ENCODE measurements at places on chromosomes 16 and 17.
A peak's percentile ranks its signal among the peaks of the same experiment; 100 is the strongest.

DNA sequence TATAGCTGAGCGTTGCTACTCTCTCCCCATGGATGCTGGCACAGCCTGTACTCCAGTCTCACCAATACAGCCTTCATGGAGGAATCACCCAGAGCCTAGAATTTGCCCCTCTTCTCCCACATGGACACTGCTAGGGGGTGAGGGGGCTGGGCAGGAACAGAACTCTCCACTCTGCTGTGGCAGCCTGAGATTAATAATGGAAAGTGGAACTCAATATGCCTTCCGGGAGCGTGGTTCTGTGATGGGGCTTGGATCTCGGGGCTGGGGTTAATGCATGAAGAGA lies 1.2 kb downstream of the SLC9A5 start:
- no peak for DNase-seq

DNA sequence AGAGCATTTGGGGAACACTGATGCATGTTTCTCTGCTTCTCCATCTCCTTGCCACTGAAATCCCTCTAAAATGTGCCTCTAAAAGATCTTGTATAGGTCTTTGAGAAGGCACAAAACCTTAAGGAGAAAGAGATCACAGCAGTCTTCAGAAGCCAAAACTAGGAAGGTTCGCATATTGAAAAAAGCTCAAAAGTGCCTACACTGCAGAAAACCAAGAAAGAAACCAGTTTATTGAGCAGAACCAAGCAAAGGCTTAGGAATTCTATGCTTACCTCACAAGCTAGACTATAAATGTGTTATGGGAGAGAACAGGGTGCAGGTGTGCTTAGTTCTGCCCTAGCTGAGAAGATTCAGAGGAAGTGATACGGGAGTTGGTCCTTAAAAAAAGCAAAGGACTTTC lies 16.6 kb downstream of the DGKE start:
- no peak for DNase-seq

- no peak for DNase-seq
Measured at GRCh38 chr16:46826631-46827030, 4.3 kb downstream of the C16orf87 start.

DNA sequence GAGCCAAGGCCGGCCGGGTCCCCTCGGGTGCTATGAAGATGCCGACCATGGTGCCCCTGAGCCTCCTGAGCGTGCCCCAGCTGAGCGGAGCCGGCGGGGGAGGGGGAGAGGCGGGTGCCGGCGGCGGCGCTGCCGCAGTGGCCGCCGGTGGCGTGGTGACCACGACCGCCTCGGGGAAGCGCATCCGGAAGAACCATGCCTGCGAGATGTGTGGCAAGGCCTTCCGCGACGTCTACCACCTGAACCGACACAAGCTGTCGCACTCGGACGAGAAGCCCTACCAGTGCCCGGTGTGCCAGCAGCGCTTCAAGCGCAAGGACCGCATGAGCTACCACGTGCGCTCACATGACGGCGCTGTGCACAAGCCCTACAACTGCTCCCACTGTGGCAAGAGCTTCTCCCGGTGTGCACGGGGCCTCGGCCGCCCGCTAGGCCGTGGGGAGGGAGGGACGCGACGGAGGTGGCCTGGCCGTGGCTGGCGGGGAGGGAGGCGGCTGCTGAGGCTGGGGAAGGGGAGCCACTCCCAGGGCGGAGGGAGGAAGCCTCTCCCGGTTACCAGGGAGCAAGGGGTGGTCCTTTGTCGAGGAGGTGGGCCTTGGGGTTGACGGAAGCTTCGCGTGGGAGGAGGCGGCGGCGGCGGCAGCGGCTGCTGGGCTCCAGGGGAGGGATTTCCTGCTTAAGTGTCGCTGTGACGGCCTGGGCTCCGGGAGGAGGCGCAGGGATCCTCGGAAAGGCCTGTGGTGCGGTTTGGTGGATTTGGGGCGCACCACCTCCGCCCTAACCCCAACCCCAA lies 1.3 kb downstream of the MAZ start:
- DNase-seq = peak; percentile 92

DNA sequence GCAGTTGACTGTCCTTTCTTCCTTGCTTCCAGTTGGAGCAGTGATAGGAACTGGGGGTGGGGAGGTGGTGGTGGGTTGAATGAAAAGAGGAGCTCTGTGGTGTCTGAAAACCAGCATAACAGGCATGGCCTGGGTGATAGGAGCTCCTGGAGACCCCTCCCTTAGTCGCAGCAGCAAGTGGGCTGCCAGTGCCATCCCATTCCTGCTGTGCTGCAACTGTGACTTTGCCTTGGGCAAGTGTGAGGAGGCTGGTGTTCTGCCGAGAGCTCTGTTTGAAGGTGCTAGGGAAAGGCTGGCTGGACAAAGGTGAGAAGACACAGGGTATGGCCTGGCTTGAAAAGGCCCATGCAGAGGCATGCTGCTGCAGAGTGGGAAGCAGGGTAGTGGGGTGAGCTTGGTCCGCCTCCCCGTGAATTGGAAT lies 2.7 kb upstream of the CDK5R1 start:
- DNase-seq = no peak

DNA sequence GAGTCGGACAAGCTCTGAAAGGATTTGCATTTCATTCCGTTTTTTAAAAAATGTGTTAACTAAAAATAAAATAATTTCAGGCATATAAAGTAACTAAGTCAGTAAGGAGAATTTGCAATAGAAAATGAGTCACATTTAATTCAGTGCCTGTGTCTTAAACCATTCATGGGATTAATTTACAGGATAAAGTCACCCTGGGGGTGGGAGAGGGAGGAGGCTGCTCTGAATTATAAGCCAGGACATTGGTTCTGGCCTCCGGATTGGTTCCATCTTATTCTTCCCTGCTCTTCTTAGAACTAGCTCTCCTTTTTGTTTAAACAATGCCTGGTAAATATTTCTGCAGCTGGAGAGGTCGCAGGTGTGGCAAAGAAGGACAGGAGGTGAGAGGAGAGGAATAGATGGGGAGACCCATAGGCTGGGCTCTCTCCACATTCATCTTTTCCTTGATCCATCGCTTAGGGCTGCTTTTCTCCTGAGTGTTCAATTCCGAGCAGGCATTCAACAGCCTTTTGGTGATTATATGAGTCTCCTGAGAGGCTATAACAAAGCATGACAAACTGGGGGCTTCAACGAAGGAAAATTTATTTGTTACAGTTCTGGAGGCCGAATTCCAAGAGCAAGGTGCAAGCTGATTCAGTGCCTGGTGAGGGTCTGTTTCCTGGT lies 319.2 kb downstream of the PHKB start:
- DNase-seq = no peak

- peak; percentile 83 for DNase-seq
Measured at GRCh38 chr16:91484-91883, 13.5 kb downstream of the MPG start.

GRCh38 chr17:19744922-19745757 lies 3.0 kb downstream of the ALDH3A1 start:
- DNase-seq = peak; percentile 47

GRCh38 chr17:36947922-36948716 lies 635 bp upstream of the AATF start:
- no peak for DNase-seq

GRCh38 chr17:12641084-12641483 lies 24.6 kb upstream of the MYOCD start:
- no peak for DNase-seq

- DNase-seq = no peak
Measured at GRCh38 chr16:56422896-56423441, 2.4 kb downstream of the AMFR start.

- DNase-seq = peak; percentile 74
Measured at GRCh38 chr17:49031965-49032928, 35.1 kb downstream of the IGF2BP1 start.

DNA sequence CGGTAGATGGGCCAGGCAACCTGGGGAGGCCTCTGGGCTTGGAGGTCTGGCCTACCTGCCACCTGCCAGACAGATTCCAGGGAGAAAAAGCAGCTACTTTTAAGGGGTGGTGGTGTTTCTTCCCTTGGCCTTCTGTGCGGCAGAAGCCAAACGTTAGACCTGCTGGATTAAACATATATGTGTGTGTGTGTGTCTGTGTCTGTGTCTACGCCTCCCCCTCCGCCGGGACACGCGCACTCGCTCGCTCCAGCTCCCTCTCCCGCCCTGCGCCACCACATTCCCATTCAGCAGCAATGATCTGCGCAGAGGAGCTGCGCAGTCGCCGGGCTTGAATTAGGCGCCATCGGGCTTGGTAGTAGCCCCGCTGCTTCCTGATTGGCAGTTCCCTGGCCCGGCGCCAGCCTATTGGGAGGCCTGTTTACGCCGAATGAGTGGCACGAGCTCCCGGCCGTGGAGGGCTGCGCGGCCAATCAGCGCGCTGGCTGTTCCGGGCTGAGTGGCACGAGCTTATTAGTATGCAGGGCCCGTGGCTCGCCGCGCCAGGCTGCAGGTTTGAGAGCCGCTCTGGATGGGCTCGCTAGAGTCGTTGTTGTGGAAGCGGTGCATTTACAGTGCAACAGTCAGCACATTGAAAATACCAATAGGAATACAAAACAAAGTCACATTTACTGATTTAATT lies at the start of gene BAHCC1:
BAHCC1 (plus strand) TSS at position 537 of the 679 bp plus-strand sequence. CDS start 4,283 bp downstream, outside the sequence.
- DNase-seq = peak; percentile 99

GRCh38 chr16:25941800-25942499 lies 250.2 kb downstream of the HS3ST4 start:
- no peak for DNase-seq

GRCh38 chr16:72532906-72533410 lies 361.0 kb upstream of the PMFBP1 start:
- DNase-seq = peak; percentile 5

- no peak for DNase-seq
Measured at GRCh38 chr17:66578781-66579489, 256.0 kb upstream of the CACNG5 start.

GRCh38 chr17:57987581-57988300 lies at the start of gene VEZF1:
Gene VEZF1, minus strand, starts transcription at chr17:57988254. Its CDS starts 143 bp downstream, at chr17:57988111.
- DNase-seq = peak; percentile 62

GRCh38 chr16:11447836-11448235 lies 102.6 kb downstream of the RMI2 start:
- no peak for DNase-seq

DNA sequence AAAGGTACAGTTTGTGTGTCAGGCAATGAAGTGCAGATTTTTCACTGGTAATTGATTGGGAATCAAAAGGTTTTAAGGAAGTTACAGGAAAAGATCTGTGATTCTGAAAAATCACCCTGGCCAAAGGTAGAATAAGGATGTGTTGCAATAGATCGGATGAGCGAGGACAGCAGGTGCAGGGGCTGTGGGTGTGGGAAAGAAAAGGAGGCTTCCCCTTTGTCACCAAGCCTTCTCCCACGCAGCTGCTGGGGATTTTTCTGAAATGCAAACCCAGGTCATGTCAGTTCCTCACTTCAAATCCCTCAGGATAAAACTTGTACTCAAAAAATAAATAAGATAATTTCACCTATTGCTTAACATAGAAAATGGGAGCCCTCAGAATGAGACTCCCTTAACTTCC lies 47.9 kb upstream of the ARHGAP17 start:
- DNase-seq = no peak

DNA sequence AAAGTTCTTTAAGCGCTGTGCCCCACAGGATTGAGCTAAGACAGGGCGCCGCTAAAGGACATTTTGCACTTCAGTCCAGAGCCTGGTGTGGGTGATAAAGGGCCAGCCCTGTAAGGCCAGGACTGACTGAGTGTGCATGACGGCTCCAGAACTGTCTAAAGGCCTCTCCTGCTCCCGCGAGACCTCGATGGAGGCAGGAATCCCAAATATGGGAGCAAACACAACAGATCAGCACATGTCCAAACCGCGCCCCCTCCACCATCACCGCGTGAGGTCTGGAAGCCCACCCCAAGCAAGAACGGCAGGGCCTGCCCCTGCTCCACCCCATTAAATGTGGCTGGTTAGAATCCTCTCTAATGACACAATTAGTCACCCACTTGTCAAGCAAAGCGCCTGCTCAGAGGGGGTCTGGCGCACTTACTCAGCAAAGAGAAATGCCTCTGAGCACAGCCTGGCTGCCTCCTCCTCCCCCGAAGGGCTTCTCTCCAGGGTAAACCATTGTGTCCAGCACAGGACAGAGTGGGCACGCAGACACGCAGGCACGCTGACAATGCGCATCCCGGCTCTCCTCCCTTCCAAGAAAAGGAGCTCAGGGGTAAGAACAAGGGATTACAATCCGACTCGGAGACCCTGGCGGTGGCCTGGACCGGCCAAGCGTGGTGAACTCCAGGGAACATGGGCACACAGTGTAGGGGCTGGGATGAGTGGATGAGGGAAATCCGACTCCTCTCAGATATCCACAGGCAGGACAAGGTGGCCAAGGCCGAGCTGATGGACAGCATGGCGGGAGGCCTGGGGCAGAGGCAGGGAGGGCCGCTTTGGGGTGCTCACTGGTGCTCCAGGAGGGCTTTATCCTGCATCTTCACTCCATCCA lies 1.5 kb downstream of the MXRA7 start:
- peak; percentile 90 for DNase-seq

- no peak for DNase-seq
Measured at GRCh38 chr17:49638818-49639217, 39.1 kb downstream of the SPOP start.

DNA sequence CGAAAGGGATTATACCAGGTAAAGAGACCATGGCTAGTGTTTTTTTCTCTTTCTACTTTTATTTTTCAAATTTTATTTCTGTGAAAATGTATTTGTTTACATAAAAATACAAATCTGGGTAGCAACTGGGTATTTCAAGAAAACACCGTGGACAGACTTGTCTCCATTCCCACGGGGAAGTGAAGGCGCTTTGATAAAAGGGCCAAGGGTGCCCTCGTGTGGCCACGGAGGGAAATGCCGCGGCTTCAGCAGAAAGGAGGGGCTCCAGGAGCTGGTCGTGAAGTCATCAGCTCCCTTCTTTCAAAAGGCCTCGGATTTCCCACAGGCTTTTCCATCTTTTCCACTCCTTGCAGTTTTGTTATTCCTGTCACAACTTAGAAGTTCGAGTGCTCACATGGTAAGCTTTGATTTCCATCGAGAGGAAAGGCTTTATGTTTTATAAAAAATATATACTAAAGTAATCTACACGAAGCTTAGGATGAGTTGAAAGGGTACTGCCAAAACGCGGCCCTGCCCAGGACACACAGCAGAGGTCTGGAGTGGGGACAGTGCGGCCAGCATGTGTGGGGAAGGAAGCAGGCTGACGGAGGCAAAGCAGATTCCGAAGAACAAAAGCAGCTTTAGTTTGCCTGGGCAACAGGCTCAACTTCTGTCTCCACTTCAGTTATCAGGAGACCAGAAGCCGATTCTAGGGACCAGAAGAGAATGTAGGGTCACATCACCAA lies 15.3 kb upstream of the MNT start:
- DNase-seq = peak; percentile 80

DNA sequence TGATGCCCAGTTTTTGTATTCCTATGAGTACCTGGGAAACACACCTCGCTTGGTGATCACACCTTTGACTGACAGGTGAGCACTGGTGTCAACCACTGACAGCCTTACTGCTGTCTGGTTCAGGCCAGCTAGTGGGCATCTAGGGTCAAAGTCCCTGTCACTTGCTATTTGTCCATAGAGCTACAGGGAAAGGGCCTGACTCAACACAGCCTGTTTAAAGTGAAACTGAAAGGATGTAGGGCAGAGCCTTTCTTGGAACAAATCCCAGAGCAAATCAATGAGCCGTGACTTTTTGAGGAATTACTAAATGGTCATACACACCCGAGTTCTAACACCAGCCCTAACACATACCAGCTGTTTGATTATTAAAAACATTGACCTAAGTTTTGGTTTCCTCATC lies 106.8 kb downstream of the DNAH9 start:
- DNase-seq = no peak

- DNase-seq = no peak
Measured at GRCh38 chr17:4038076-4038475, 73.8 kb upstream of the ATP2A3 start.
